Activated CD4-positive, alpha-beta T cell treated with anti-CD3 and anti-CD28 coated beads, Interleukin-2, amount 10 ng/mL, durations not matched to agents 7 days and 5 days (primary cell): ENCODE measurements at places on chromosomes 16 and 17. TPM values are rescaled to one million over a fixed set of nuclear protein-coding genes. Genes with fewer than 3 reads are reported as not detected.
A peak's percentile ranks its signal among the peaks of the same experiment; 100 is the strongest.

PPP1R27 gene
- not detected for total RNA-seq

CD300C gene
- total RNA-seq: 0.52 TPM

CCL16 gene
- total RNA-seq: not detected

- H3K4me3 ChIP-seq: no peak overlapping the region
Observed at GRCh38 chr17:65446043-65446442, 115.4 kb downstream of the AXIN2 start.

GRCh38 chr16:27400751-27401620 is 988 bp upstream of the IL21R start:
- peaks cover 29% of the 10 kb centered on the region for H3K36me3 ChIP-seq
- H3K4me3 ChIP-seq: peak overlapping the region; percentile 98
- H3K4me1 ChIP-seq: peaks cover 48% of the 10 kb centered on the region
- peak overlapping the region; percentile 98 for H3K27ac ChIP-seq
- H3K27me3 ChIP-seq: no peaks in the 10 kb centered on the region
- DNase-seq: no peak

- DNase-seq: peak; percentile 36
- peaks cover 36% of the 10 kb centered on the region for H3K27me3 ChIP-seq
- H3K27ac ChIP-seq: no peak within 1 kb of the TSS
- H3K36me3 ChIP-seq: no peaks in the 10 kb centered on the region
Observed at GRCh38 chr16:67415872-67416793, at the start of gene ZDHHC1. TSS of gene ZDHHC1 (minus strand) at chr16:67416477. CDS start at chr16:67407775, 8,702 bp downstream.
